ENCODE measurements at places on chromosomes 2 and 18. TPM values are rescaled to one million over a fixed set of nuclear protein-coding genes. Genes with fewer than 3 reads are reported as not detected.

Gene DNAH6
- polyA plus RNA-seq: 2.5 TPM

Gene TRABD2A
- polyA plus RNA-seq: 2.7 TPM

Gene RAB6D
- 0.68 TPM for polyA plus RNA-seq

Gene VAMP5
- polyA plus RNA-seq: not detected

Gene POMC
- polyA plus RNA-seq: not detected

Gene GCG
- not detected for polyA plus RNA-seq

Gene COL6A3
- 0.06 TPM for polyA plus RNA-seq

Gene KIAA2012
- not detected for polyA plus RNA-seq

Gene PJVK
- 3.6 TPM for polyA plus RNA-seq

Gene KCNJ13
- polyA plus RNA-seq: not detected

Gene ARHGAP28
- 9.8 TPM for polyA plus RNA-seq

Gene EEF1B2
- polyA plus RNA-seq: 551 TPM

Gene TRAPPC12
- polyA plus RNA-seq: 76.2 TPM

Gene DCDC2C
- polyA plus RNA-seq: not detected

Gene CGREF1
- 24.5 TPM for polyA plus RNA-seq

Gene SPP2
- not detected for polyA plus RNA-seq

Gene CXCR2
- polyA plus RNA-seq: not detected

Gene STPG4
- polyA plus RNA-seq: not detected

Gene CPLX4
- polyA plus RNA-seq: not detected

Gene L3MBTL4
- 0.16 TPM for polyA plus RNA-seq

Gene IL36RN
- polyA plus RNA-seq: not detected

Gene REG1B
- not detected for polyA plus RNA-seq

Gene SERPINB4
- not detected for polyA plus RNA-seq

Gene CYP1B1
- polyA plus RNA-seq: not detected

Gene B4GALT6
- polyA plus RNA-seq: 17.8 TPM

Gene SKOR2
- not detected for polyA plus RNA-seq

Gene GAREM1
- 1.3 TPM for polyA plus RNA-seq

All from neural cell (in vitro differentiated cells).